CD8-positive, alpha-beta memory T cell (primary cell): ENCODE measurements at places on chromosomes 5 and 9. TPM values are rescaled to one million over a fixed set of nuclear protein-coding genes. Genes with fewer than 3 reads are reported as not detected.

DNA sequence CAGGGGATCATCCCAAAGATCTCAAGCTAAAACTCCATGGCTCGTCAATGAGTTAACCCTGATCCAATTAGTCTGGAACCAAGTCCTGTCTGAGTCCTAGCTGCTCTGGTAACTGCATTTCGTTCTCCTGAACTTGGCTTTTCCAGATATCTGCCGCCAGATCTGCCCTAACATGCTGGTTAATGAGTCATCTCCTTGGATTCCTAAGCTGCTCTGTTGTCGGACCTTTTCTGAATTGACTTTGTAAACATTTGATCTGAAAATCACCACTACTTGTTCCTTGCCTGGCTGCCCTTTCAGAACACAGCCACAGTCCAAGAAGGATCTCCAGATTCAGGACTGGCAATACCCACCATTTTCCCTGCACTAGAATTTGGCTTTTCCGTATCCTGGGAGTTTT lies 473.0 kb downstream of the ZSWIM6 start:
- no peaks in the 10 kb centered on the region for H3K36me3 ChIP-seq
- H3K27ac ChIP-seq, result no peak overlapping the region
- no peaks in the 10 kb centered on the region for H3K4me1 ChIP-seq

- no peaks in the 10 kb centered on the region for H3K4me1 ChIP-seq
- H3K27me3 ChIP-seq, result no peaks in the 10 kb centered on the region
- DNase-seq, result no peak
Observed at GRCh38 chr9:96519787-96520186, 69.8 kb downstream of the HABP4 start.

GRCh38 chr9:35042081-35042604 lies 30.3 kb downstream of the VCP start:
- H3K27me3 ChIP-seq, result no peaks in the 10 kb centered on the region
- no peak for DNase-seq
- no peaks in the 10 kb centered on the region for H3K4me1 ChIP-seq
- H3K27ac ChIP-seq, result no peak overlapping the region
- H3K36me3 ChIP-seq, result no peaks in the 10 kb centered on the region

- DNase-seq, result no peak
- no peaks in the 10 kb centered on the region for H3K36me3 ChIP-seq
- H3K4me1 ChIP-seq, result peaks cover 12% of the 10 kb centered on the region
- peaks cover 41% of the 10 kb centered on the region for H3K27me3 ChIP-seq
- no peak overlapping the region for H3K27ac ChIP-seq
Observed at GRCh38 chr9:130663977-130664250, 480 bp upstream of the PRDM12 start.

DNA sequence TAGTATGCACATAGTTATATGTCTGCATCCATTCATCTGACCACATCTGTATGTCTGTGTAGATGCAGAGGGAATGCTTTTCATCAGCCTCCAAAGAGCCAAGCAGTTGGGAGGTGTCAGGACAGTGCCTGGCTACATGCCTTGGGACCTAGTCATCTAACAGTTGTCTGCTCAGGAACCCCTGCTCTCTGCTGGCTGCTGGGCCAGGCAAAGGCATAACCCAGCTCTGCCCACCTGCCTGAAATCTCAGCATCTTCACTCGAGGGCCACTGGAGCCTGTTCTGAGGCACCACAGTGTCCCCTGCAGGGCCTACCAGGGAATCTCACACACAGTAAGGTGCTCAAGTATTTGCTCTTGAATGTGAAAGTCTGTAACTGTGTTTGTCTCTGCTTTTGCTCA lies 3.7 kb downstream of the C9orf50 start:
- no peaks in the 10 kb centered on the region for H3K36me3 ChIP-seq
- peaks cover 8% of the 10 kb centered on the region for H3K4me1 ChIP-seq
- H3K27ac ChIP-seq, result no peak overlapping the region
- H3K27me3 ChIP-seq, result peaks cover 28% of the 10 kb centered on the region
- H3K4me3 ChIP-seq, result no peak overlapping the region

- no peaks in the 10 kb centered on the region for H3K4me1 ChIP-seq
- DNase-seq, result no peak
- H3K27me3 ChIP-seq, result no peaks in the 10 kb centered on the region
- H3K36me3 ChIP-seq, result no peaks in the 10 kb centered on the region
- H3K27ac ChIP-seq, result no peak overlapping the region
- H3K4me3 ChIP-seq, result no peak overlapping the region
Observed at GRCh38 chr9:26675035-26675434, 217.6 kb downstream of the CAAP1 start.

The ACTBL2 gene
- not detected for total RNA-seq

The CLPTM1L gene
- 109 TPM for total RNA-seq

The SOX30 gene
- total RNA-seq, result 0.11 TPM
